ENCODE measurements at places on chromosomes 5 and 9.

GRCh38 chr9:33506626-33507370, 17.3 kb upstream of the ANKRD18B start:
- DNase-seq: no peak

DNA sequence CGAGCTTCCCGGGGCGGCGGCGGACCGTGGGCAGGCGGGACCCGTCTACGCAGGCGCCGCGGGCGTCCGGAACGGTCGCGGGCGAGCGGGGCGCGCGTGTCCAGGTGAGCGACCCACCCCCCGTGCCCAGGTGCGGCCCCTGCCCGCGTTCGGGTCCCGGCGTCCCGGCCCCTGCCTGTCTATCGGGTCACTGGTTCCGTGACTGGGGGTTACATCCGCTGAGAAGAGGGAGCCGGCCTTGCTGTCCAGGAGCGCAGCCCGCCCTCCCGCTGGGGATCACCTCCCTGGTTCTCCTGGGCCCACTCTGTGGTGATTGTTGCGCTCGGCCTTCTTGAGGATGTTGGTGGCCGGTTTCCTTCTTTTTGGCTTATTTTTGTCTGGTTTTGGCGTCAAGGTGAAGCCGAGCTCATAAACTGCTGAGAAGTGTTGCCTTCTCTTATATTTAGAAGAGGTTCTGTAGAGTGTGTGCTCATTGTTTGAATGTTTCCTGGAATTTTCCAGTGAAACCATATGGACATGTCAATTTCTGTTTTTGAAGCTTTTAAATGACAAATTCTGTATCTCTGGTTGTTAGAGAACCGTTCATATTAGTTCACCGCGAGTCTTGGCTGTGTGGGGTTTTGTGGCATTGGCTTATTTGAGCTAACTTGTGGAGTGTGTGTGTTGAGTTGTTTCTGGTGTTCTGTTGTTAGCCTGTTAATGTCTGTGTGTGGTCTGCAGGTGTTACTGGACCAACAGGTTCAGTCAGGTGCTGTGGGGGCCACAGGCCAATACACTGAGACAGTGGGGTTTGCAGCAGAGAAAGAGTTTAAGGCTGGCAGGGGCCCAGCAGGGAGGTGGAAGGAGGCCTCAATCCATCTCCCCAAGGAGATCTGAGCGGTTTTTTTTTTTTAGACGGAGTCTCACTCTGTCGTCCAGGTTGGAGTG, 621 bp downstream of the CEP72 start:
- no peak for DNase-seq

- DNase-seq: no peak
Measured at GRCh38 chr9:106779796-106780195, 83.2 kb upstream of the ZNF462 start.

- no peak for DNase-seq
Measured at GRCh38 chr9:124003636-124004349, 7.8 kb upstream of the LHX2 start.

- no peak for DNase-seq
Measured at GRCh38 chr5:45171563-45171962, 362.8 kb downstream of the MRPS30 start.

DNA sequence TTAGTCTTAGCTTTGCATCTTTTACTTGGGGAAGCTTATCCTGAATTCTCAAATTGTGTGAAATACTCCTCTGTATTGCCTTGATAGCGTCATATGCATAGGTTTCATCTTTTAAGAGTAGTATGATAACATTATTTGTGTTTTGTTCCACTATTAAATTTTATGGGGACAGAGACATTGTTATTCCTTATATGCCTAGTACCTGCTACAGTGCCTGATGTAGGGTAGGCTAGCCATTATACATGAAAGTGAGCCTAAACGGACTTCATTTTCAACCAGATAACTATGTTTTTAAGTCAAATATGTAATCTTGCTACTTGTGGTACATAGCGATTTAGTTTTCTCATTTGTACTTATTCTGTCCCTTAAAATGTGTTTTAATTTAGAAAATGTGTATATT, 105.9 kb downstream of the DMXL1 start:
- no peak for DNase-seq

DNA sequence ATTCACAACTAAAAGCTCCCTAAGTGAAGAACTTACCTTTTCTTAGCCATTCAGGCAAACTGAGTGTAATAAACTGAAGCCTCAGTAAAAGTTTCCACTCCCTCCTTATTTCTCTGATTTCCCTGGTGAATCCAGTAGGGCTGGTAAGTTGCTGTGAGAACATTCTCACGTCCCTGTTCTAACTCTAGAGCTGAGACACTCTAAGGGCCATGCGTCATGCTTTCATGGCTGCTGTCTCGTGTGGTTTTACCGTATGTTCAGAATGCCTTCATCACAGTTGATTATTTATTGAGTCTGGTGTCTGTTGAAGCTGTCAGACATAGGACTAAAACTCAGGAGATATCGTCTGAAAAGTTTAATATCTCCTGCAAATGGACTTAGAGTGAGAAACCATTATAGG, 1.3 kb downstream of the OR2S2 start:
- no peak for DNase-seq

- DNase-seq: no peak
Measured at GRCh38 chr9:124754289-124754688, 16.8 kb downstream of the NR6A1 start.

DNA sequence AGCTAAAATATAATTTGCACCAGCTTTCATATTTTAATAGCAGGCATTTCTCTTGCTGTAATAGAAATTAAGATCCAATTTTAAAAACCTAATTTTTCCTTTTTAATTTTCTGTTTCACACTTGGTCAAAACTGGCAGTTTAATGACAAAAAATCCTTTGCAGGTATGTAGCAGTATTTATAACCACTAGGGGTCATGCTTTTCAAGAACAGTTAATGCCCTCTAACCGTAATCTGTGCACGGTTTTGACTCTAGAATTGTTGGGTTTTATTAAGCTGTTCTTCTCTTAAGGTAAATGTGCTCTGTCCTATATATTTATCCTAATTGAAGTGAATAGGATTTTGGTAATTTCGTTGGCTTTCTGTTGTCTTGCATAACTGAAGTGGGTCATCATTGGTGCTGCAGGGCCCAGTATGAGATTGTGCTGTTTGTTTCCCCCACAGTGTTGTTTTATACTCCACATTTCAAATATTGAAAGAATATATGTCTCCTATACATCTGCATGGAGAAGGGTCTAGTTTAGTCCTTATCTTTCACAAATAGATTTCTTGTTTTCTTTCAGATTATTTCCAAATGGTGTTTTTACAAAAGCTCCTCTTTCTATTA, 107.4 kb downstream of the SCAMP1 start:
- DNase-seq: no peak

GRCh38 chr9:135268031-135268430, 180.6 kb downstream of the OLFM1 start:
- DNase-seq: no peak

DNA sequence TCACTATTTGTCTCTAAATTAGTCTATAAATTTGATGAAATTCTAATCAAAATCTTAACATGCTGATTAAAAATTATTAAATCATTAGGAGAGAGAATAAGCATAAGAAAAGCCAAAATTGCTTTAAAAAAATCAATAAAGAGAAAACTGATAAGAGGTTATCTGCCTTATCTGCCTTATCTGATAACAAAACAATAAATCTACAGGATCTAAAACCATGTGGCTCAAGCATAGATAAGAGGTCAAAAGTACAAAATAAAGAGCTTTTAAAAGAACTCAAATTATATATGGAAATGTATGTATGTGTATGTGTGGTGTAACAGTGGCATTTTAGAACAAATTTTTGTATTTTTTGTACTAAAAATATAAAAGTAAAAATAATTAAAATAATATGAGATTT, 18.6 kb downstream of the TRIM14 start:
- no peak for DNase-seq

GRCh38 chr5:98631311-98632054, 142.0 kb upstream of the RGMB start:
- DNase-seq: no peak

DNA sequence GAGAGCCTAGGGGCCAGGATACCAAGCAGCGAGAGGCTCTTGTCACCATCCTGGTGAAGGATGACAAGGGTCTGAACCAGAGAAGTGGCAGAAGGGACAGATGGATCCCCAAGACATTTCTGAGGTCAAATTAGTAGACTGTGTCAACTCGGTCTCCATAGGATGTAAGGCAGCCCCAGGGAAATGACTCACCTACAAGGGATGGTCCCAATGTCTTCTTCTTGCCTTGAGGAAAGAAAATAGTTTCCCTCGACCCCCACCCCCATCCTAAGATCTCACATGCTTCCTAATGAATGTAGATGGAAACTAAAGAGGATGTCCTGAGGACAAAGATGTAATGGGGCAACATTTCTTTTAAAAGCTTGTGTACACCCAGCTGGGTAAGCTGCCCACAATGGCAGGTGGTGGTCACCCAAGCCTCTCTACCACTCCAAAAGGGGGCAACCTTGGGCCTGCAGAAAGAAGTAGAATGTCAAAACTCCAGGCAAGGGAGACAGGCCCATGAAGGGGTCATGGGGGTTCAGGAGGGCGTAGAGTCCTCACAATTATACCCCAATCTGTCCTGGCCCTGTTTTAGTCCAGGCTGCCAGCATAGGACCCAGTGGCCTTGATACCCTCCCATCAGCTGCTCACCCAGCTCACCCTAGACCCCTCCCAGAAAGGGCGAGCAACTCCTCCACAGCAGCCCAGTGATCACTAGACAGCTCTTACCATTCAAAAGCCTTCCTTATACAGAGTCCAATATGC, 187.4 kb downstream of the ACTL7B start:
- DNase-seq: no peak

DNA sequence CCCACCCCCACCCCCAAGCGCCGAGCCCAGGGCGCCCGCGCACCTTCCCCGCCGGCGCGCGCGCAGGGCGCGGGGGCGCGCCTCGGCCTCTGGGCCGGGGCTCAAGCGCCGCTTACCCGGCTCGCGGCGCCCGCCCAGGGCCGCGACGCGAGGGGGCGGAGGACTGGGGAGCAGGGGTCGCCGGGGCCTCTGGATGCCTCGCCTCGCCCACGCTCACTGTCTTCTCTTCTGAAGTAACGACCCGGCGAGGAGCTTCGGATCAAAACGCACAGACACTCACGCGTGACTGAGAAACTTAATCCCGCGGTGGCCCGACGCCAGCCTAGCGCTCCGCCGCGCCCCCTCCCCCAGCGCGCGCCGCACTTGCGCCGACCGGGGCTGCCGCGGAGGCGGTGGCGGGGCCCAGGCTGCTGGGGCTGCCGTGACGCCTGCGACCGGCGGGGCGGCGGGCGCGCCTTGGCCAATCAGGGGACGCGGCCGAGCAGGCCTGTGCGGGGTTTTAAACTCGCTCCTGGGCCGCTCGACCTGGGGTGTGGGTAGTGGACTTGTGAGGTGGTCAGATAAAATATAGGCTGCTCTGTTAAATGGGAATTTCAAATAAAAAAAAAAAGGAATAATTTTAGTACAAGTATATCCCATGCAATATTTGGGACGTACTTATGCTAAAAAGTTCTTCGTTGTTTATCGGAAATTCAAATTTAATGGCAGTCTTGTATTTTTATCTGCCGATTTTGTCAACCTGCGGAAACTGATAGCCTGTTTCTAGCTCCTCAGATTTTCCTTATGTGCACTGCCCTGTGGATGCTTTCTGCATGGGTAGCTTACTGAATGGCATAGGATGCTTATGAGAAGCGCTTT, at the start of gene MPDZ:
Gene MPDZ (minus strand): TSS at position 409 of the 858 bp plus-strand sequence. CDS start 29,377 bp downstream, outside the sequence.
- DNase-seq: no peak

DNA sequence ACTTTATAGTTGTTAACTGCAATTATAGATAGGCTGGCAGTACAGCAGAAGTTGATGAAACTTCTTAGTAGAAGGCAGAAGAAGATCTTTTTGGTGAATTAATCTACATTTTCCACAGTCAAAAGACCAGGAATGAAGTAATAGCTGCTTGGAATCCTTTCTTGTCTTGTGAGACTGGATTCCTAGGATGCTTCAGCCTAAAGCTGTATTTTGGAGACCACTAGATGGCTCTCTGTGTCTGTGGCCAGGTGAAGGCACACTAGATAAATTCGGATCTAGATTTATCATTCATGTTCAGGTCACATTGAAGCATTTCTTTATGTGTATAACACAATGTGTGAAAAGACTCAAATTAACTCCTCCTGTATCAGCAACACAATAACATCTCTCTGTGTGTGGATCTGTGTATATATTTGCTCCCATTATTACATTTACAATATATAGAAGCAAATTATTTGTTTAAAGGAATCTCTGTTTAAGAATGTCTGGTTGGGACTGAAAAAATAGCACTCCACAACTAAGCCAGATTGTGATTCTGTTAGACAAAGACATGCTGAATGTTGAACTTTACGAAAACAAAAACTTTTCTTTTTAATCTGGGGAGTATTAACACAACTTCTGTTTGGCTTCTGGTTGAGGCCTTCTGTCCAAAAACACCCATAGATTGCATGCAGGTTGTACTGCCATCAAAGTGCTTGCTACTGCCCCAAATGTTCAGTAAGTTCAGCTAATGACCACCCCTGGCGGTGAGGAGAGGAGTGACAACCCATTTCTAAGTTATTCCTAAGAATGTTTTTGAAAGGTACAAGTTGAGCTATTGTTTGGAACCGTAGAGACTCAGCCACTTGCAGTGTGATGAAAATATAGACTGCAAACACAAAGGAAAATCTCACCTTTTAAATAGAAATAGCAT, 10.6 kb downstream of the GRIN3A start:
- DNase-seq: no peak

DNA sequence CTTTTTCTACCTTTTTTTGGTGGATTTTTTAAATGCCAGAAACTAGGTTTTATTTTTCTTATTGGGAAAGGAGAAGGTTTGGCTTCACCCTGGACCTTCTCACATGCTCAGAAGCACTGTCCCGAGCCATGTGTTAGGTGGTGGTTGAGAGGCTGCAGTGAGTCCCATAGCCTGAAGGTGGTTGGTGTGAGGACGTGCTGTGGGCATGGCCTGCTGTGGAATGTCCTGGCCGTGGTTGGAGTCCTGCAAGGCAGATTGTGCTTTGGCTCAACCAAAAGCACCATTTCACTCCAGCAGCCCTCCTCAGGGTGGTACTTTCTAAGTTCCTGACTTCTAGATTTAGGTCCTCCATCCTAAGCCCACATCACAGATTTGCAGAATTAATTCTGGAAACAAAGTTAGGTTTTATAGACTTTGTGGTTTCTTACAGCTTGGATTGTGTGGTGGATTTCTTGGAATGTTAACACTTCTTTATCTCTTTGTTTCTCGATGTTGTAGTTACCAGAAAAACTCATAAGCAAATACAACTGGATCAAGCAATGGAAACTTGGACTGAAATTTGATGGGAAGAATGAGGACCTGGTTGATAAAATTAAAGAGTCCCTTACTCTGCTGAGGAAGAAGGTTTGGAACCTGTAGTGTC, 22.6 kb downstream of the OTULIN start:
- no peak for DNase-seq

Measured in stimulated activated CD8-positive, alpha-beta memory T cell treated with anti-CD3 and anti-CD28 coated beads, Interleukin-12 subunit alpha, Interleukin-12 subunit beta, amount 100 ng/mL, for 4 hours (primary cell).